ENCODE measurements at places on chromosomes 13 and 19.

DNA sequence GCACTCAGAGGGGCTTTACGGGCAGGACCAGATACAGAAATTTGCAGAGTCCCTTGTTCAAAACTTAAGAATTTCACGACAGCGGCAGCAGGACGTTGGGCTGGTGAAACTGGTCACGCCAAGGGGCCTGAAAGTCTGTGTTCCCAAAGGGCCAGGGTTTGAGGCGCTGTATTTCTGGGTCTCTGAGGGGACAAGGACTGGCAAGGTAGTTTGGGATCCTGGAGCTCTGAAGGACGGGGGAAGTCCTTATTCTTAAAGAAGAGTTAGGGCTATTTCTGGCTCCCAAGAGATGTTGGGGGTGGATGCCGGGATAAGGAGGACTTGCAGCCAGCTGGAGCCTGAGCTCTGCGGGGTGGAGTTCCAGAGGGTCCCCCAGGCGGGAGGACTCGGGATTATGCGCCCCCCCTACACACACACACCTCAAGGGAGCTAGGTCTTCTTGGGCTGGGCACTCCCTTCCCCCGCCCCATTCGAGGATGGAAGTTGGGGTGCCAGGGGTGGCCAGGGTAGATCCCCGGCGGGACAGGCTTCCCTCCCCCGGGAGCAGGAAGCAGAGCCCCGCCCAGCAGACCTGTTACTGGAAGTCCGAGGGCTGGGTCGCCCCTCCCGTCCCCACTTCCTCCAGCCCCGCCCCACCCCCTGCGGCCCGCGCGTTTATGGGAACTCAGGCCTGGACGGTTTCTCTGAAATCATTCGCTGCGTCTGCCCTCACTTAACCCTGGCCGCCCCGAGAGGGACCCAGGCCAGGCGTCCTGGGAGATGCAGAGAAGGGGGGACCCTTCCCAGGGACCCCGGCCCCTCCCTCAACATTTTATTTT is 5.6 kb downstream of the BCL3 start:
- DNase-seq: no peak

GRCh38 chr13:19604306-19604705 is 29.2 kb upstream of the MPHOSPH8 start:
- DNase-seq: no peak

DNA sequence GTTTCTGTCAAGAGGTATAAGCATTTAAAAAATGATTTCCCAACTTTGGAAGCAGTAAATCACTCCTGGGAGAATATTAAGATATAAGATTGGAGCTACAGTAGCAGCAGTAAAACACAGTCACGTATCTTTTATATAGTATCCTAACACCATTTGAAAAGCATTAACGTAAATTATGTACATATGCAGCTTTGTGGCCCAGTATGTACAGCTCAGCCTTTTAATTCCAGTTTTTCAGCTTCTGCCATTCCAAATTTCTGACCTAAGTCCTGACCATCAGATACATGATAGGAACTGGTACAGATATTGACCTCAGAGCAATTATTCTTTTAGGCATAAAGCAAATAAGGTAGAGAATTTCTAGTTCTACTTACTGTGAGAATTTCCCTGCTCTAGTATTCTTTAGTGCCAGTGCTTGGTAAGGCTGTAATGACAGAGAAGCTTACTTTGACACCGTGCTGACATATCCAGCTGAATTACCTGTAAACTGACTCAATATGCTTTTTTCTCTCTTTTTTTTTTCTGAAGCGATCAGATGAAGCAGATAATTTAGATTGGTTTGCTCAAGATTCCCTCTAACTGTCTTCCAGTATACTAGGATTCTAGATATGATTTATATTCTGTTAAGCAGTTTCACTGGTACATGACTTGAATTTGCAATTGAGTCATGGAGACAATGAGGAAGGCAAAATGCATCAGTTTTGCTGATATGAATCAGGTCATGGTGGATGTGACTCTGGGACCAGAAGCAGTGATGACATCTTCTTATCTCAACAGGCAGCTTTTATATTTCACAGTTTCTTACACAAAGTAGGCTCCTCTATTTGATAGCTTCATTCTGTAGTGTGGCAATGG is 703.6 kb downstream of the SLITRK6 start:
- no peak for DNase-seq

DNA sequence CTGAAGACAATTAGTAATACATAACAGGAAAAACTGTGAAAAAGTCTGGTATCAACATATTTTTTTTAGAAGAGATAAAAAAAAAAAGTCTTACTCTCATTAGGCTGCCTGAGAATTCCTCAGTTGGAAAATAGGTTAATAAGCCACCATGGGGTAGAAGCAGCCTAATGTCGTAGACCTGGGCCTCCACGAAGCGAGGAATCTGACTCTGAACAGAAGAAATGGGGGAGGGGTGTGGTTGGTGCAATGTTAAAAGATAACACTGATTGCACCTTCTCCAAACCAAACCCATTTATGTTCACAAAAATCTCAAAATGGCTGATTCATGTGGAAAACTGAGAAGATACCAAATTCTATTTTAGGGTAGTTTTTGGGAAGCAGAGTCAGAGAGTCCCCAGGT is 62.4 kb downstream of the MPHOSPH8 start:
- no peak for DNase-seq

DNA sequence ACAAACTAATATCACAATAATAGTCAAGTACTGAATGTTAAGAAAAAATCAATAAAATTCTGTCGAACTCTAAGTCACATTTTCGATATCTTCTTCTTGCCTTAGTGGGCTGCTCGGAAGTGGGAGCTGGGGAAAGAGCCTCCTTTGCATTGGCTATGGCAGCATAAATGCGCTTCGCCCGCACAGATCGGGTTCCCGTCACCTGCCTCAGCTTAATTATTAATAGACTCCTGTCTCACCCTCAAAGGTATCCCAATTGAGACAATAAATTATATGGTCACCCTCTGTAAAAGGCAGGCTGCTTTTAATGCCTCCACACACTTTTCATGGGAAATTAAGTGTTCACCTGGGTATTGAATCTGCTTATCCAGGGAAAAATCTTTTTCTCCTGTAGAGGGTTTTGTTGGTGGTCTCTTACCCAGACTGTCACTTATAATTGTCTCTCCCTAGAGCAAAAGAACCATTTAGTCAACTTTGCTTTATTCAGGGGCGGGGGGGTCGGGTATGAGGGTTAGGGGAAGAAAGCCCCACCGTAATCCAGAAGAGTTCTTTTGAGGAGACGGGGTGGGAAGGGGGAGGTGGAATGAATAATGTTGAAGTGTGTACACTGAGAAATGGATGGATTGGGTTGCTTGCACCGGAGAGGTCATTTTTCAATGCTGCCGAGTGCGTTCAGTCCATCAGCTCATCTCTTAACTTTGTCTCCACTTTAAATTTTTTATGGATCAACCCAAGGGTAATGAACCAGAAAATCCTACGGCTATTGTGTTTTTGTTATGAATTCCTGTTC is 682.6 kb upstream of the SGCG start:
- DNase-seq: no peak

DNA sequence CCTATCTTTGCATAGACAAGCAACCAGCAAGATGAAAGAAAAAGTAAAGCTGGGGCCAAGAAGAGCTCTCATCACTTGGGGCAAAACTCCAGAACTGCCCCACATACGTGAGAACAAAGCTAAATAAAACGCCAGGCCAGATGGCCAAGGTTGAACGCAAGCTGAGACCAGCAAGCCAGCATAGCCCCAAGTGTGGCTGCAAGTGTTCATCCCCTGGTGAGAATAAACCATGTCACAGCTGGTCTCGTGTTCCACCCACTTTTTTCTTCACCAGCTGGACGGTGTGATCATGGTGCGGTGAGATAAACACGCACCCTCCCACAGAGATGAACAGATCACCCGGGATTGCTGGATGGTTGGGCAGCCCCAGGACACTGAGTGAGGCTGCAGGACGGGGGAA is 109.6 kb upstream of the CACNA1A start:
- no peak for DNase-seq

GRCh38 chr19:45471931-45472562 is 4.3 kb downstream of the FOSB start:
- no peak for DNase-seq

GRCh38 chr13:33490461-33491327 is 205.1 kb upstream of the STARD13 start:
- no peak for DNase-seq

DNA sequence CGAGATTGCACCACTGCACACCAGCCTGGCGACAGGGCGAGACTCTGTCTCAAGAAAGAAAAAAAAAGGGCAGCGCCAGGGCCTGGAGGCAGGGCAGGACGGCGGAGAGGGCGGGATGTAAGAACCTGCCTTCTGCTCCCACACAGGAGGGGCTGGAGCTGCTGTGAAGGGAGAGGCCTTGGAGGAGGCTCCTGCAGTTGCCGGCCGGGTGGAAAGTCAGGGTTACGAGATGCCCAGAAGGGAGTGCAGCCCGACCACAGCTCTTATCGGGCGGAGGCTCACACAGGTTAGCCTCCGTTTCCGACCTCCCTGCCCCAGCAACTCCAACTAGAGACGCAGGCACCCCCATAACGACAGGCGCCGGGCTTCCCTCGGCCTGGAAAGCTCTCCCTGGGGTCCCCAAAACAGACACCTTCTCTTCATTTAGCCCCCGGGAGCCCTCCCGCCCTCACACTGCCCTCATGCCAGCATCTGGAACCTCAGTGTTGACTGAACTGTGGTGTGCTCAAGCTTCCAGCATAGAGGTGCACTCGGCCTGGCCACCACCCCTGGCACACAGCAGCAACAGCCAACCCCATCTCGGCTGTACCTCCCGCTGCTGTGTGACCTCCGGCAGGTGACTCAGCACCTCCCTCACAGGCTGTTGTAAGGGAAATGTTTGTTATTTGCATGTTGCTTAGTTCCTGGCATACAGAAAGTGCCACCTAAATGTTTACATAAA is 1.4 kb downstream of the PLPP2 start:
- DNase-seq: no peak

GRCh38 chr13:24284889-24285565 is 24.4 kb upstream of the C1QTNF9 start:
- DNase-seq: no peak

DNA sequence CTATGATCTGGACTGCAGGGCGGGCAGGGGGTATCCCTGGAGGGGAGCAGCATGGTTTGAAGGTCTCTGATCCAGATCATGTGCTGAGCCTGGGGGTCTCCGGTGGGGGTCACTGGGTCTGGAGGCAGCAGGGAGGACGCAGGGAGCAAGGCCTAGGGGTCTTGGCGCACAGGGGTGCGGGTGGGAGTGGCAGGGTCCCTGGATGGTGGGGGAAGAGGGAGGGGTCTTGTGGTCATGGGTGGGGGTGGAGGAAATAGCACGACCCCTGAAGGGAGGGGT is 1.9 kb downstream of the BTBD2 start:
- no peak for DNase-seq

- no peak for DNase-seq
These were observed 362.2 kb upstream of the PCDH20 start for GRCh38 chr13:61777899-61778298.

GRCh38 chr13:111280681-111281585 is 39.5 kb upstream of the TEX29 start:
- DNase-seq: no peak

GRCh38 chr19:12873891-12874745 is 7.1 kb downstream of the DNASE2 start:
- no peak for DNase-seq

DNA sequence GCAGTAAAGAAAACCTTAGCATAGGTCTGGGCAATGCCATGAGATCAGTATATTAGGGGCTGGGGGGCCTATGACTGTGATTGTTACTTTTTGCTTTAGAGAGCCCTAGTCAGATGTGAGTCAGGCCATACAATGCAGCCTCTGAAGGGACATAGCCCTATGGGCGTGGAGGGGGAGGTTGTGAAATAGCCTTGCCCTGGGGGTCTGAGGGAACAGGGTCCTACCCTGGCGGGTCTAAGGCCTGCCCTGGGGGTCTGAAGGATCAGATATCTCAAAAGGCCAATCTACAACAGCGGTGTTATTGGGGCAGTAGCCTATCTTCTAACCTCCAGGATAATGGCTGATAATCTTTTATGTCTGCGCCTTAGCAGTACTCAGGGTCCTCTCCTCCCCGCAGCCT is 13.8 kb upstream of the SLC1A5 start:
- no peak for DNase-seq

- DNase-seq: no peak
These were observed 34.6 kb downstream of the CYP4F2 start for GRCh38 chr19:15863272-15863671.

Data from vagina (tissue), 2 donors.